Natural killer cell (primary cell): ENCODE measurements at places on chromosomes 1 and 21. TPM values are rescaled to one million over a fixed set of nuclear protein-coding genes. Genes with fewer than 3 reads are reported as not detected.
A peak's percentile ranks its signal among the peaks of the same experiment; 100 is the strongest.

SIK1 gene
- total RNA-seq: 203 TPM

GRCh38 chr1:160208557-160209320, 3.6 kb downstream of the PEA15 start:
- peaks cover 31% of the 10 kb centered on the region for H3K36me3 ChIP-seq
- peaks cover 22% of the 10 kb centered on the region for H3K4me1 ChIP-seq
- H3K4me3 ChIP-seq: no peak overlapping the region

RHOU gene
- 0.82 TPM for total RNA-seq

DNA sequence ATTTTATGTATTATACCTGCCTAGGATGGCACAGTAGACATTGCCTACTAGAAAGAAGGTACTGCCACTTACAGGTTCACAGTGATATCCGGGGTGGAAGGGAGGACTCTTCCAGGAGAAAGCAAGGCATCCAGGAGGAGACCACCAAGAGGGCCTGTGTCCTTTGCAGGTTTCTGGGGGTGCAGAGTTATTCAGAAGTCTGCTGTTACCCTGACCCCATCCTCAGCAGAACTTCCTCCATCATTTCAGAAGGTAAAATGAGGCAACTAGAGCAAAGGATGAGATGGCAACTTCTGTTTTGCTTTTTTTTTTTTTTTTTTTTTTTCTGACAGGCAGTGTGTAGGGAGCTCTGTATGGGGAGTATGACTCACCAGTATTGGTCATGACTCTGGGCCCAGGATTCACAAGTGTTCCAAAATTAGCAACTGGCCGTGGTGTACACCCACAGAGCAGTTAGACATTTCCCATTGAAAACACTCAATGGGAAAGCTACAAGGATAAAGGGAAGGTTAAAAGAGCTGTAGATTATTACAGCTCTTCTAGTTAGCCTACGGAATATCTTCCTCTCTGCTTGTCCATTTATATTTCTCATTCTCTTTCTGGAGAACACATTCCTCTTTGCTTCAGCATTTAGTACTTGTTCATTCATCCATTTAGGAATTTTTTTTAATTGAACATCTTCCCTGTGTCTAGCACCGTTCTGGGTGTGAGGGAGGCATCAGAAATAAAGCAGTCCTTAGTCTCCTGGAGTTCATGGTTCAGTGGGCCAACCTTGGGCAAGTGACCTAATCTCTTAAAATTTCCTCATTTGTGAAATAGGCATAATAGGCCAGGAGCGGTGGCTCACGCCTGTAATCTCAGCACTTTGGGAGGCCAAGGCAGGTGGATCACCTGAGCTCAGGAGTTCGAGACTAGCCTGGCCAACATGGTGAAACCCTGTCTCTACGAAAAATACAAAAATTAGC, 50.5 kb upstream of the PPP2R5A start:
- H3K36me3 ChIP-seq: no peaks in the 10 kb centered on the region
- peaks cover 22% of the 10 kb centered on the region for H3K4me1 ChIP-seq
- no peak overlapping the region for H3K4me3 ChIP-seq
- peak; percentile 14 for DNase-seq

RIMKLA gene
- 0.45 TPM for total RNA-seq

TFF3 gene
- total RNA-seq: not detected

FAM131C gene
- not detected for total RNA-seq

DNA sequence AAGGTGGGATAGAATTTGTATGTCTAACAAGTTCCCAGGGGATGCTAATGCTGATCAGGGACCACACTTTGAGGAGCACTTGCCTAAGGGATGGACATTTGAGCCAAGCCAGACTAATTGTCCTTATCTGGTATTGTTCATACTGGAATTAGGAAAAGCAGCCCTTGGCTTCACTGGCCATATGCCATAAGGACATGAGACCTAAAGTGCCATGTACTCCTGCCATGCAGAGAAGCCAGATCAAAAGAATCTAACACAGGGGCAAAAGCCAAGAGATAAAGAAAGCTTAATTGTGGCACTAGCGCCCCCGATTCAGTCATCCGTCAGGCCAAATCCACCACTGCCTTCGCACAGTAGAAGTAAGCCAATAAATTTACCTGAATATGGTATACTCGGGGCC, 45.7 kb downstream of the RNF11 start:
- H3K36me3 ChIP-seq: no peaks in the 10 kb centered on the region
- DNase-seq: no peak
- H3K4me3 ChIP-seq: no peak overlapping the region
- H3K27me3 ChIP-seq: no peaks in the 10 kb centered on the region
- no peak overlapping the region for H3K27ac ChIP-seq

DNA sequence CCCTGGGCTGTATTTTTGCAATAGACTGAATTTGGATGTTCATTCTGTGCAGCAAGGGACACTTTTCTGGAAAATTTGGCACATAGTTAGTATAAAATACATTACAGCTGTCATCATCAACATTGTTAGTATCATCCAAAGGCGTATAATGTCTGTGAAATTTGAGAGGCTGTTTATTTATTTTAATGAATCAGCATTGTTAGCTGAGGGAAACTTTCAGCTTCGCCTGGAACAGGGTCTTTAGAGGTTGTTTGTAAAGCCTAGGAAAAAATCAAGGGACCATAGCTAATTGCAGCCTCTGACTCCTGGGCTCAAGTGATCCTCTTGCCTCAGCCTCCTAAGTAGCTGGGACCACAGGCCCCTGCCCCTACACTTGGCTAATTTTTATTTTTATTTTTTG, 106.8 kb upstream of the USP24 start:
- DNase-seq: no peak
- H3K36me3 ChIP-seq: no peaks in the 10 kb centered on the region
- no peaks in the 10 kb centered on the region for H3K4me1 ChIP-seq
- no peaks in the 10 kb centered on the region for H3K27me3 ChIP-seq
- H3K4me3 ChIP-seq: no peak overlapping the region
- no peak overlapping the region for H3K27ac ChIP-seq

DNA sequence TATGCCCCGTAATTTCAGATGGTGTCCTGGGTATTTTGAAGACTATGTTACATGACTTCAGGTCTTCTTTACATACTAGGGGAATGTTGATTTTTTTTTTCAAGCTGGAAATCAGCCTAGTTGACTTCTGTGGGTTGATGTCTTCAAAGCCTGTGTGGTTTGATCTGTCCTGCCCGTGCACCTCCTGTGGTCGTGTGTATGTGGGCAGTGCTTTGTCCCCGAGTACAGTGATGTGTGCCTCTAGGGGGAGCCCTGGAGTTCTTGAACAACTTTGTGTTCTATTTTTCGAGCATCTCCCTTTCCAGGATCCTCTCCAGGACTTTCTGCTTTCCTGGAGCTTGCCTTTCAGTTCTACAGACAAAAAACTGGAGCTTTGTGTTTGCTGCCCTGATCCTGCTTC, 28.9 kb downstream of the OBSCN start:
- H3K27ac ChIP-seq: no peak overlapping the region
- no peak overlapping the region for H3K4me3 ChIP-seq
- DNase-seq: peak; percentile 49
- H3K36me3 ChIP-seq: no peaks in the 10 kb centered on the region

DNA sequence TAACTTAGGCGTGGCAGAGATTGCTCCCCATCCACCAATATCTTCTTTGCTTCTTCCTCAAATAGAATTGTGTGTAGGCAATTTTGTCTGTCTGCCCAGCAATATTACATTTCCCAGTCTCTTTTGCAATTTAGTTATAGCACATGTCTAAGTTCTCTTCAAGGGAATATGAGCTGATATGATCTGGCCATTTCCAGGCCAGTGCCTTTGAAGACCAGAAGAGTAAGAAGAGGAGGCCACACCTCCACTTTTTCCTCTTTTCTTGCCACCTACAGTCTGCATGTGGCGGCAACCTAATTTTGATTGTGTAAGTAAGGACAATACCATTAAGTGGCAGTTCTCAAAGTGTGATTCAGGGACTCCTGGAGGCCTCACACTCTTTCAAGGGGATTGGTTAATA, 6.3 kb upstream of the RSBN1 start:
- peaks cover 63% of the 10 kb centered on the region for H3K36me3 ChIP-seq
- no peaks in the 10 kb centered on the region for H3K27me3 ChIP-seq
- no peaks in the 10 kb centered on the region for H3K4me1 ChIP-seq
- no peak for DNase-seq
- H3K27ac ChIP-seq: no peak overlapping the region

- H3K27ac ChIP-seq: no peak overlapping the region
- no peak for DNase-seq
- H3K4me1 ChIP-seq: no peaks in the 10 kb centered on the region
- no peaks in the 10 kb centered on the region for H3K36me3 ChIP-seq
Observed at GRCh38 chr1:230804396-230804795, 57.2 kb downstream of the CAPN9 start.

FBLIM1 gene
- not detected for total RNA-seq

- no peak overlapping the region for H3K27ac ChIP-seq
- H3K4me3 ChIP-seq: no peak overlapping the region
- no peak for DNase-seq
- peaks cover 44% of the 10 kb centered on the region for H3K4me1 ChIP-seq
- no peaks in the 10 kb centered on the region for H3K36me3 ChIP-seq
Observed at GRCh38 chr21:41923631-41924367, 30.0 kb downstream of the C2CD2 start.

DNA sequence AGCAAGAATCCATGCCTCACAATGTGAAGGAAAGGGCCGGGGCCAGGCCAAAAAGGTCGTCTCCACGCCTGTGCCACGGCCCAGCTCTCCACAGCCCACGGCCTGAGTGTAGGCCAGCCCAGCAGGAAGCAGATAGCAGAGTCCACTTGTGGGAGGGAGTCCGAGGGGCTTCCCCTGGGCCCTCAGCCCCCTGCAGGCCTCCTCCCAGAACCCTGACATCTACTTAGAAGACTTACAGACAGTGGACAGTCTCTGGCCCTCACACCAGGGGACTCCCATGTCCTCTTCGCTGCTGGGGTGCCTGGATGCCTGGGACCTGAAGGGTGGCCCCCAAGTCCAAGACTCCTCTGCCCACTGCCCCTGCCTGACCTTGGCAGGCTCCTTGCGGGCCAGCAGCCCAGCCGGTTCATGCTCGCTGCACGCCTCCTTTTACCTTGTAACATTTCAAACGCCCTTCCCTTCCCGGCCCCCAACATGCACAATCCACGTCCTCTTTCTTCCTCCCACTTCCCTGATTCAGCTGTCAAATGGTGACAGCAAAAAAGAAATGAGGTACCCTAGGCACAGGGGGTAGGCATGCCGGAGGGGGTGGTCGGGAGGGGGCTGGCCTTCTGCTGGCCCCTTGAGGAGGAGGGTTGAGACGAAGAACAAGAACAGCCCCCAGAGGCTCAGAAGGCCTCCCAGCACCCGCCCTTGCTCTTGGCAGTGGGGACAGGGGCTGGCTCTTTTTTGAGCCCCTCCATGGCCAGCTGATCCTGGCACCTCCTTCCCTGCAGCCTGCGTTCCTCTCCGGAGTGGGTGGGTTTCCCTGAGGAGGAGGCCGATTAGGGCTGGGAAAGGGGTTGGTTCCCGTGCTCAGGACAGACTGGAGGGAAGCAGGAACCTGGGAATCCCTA, 997 bp upstream of the PTPN7 start:
- peaks cover 13% of the 10 kb centered on the region for H3K36me3 ChIP-seq
- peaks cover 97% of the 10 kb centered on the region for H3K4me1 ChIP-seq
- H3K27ac ChIP-seq: peak overlapping the region; percentile 94
- no peaks in the 10 kb centered on the region for H3K27me3 ChIP-seq
- peak; percentile 34 for DNase-seq

WDR64 gene
- not detected for total RNA-seq

GRCh38 chr1:2080140-2080539, 29.9 kb downstream of the PRKCZ start:
- H3K36me3 ChIP-seq: no peaks in the 10 kb centered on the region
- peaks cover 11% of the 10 kb centered on the region for H3K4me1 ChIP-seq
- H3K4me3 ChIP-seq: no peak overlapping the region
- DNase-seq: no peak
- H3K27ac ChIP-seq: no peak overlapping the region
- no peaks in the 10 kb centered on the region for H3K27me3 ChIP-seq

GRCh38 chr1:11653101-11653860, 948 bp downstream of the FBXO2 start:
- H3K4me1 ChIP-seq: peaks cover 50% of the 10 kb centered on the region
- H3K4me3 ChIP-seq: no peak overlapping the region
- no peak for DNase-seq
- H3K36me3 ChIP-seq: no peaks in the 10 kb centered on the region

DNA sequence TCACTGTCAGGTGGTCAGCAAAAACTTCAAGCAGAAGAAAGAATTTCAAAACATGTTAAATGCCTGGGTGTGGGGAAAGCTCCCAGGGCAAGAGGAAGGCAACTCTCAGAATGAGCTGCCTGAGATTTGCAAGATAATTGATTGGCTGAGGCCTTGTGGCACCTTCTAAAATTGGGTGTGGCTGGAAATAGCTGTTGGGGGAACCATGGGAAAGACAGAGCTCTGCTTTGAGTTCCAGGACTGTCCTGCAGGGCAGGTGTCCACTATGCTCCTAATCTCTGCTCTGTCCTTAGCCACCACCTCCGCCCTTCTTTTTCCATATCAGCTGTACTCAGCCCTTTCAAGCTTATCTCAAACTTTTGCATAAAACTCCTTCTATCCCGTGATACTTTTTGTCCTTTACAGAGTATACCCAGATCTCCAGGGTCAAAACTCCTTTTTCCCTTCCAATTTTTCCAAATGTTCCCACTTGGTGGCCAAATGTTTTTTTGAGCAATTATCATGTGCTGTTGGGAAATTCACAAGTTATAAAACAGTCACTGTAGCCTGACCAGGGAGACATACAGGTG, 23.8 kb upstream of the PPP2R5A start:
- DNase-seq: no peak
- H3K27ac ChIP-seq: no peak overlapping the region
- H3K4me3 ChIP-seq: no peak overlapping the region
- no peaks in the 10 kb centered on the region for H3K36me3 ChIP-seq
- H3K4me1 ChIP-seq: peaks cover 12% of the 10 kb centered on the region

EIF4G3 gene
- total RNA-seq: 105 TPM

SPRR5 gene
- total RNA-seq: not detected
